ENCODE measurements at places on chromosomes 7 and 10. TPM values are rescaled to one million over a fixed set of nuclear protein-coding genes. Genes with fewer than 3 reads are reported as not detected.

TM9SF3 gene
- 145 TPM for total RNA-seq

ADAM22 gene
- total RNA-seq, result 0.52 TPM

MEIG1 gene
- total RNA-seq, result 0.46 TPM

TMEM270 gene
- total RNA-seq, result not detected

PNLIPRP1 gene
- total RNA-seq, result not detected
